ENCODE measurements at places on chromosomes 5 and 9. TPM values are rescaled to one million over a fixed set of nuclear protein-coding genes. Genes with fewer than 3 reads are reported as not detected.

GRCh38 chr9:95316794-95317118, 753 bp downstream of the FANCC start:
- DNase-seq: no peak

DNA sequence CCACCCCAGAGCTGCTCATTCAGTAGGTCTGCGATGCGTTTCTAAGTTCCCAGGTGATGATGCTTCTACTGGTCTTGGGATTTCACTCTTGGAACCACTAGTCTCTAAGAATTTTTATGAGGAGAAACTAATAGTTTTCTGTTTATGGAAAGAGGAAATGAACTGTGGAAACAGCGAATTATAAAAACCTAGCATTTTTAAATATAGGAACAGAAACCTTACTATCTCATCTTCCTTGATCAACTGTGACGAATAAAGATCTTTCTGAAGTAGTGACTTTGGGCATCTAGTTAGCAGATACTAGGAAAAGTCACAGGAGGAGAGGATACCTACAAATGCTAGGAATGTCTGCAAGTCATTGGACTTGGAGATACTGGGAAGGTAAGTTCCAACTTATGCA, 376.8 kb upstream of the RFX3 start:
- DNase-seq: no peak

- DNase-seq: no peak
Observed at GRCh38 chr9:37760416-37761161, 7.0 kb downstream of the TRMT10B start.

- DNase-seq: no peak
Observed at GRCh38 chr9:115004545-115004944, 74.2 kb upstream of the TNFSF8 start.

DNA sequence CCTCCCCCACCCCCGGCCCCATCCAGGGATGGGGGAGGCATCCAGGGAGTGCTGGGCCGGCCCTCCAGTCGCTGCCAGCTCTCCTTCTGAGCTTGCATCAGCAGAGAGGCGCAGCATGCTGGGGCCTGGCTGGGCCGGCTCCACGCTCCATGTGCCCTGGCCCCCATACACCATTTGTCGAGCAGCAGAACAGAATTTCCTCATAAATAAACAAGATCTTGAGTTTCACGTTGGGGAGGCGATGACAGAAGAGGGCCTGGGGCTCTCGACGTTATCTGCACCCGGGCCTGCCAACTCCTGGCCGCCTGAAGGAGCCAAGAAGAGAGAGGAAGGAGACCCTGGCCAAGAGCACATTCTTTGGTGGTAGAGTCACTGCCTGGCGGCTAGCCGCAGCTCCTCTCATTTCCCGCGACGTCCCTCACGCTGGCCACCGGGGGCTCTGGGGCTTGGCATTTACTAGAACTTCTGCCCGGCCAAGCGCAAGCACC, 177.0 kb downstream of the FGF18 start:
- no peak for DNase-seq

DNA sequence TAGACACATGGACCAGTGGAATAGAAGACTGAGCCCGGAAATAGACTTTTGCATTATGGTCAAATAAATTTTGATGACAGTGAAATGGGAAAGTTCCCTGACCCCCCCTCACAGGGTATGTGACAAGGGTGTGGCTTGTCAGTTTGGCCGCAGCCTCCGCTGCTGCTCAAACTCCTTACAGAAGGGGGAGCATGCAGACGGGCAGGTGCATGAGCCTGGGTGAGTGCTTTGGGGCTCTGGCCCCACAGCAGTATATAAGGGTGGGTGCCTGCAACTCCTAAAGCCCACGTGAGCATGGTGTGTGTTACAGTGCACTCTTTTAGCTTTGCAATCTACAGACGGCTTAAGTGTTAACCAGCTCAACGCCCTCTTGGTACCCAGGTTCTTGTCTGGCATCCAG, 21.9 kb upstream of the CAPSL start:
- no peak for DNase-seq

- DNase-seq: no peak
Observed at GRCh38 chr9:96051423-96051822, 175.9 kb downstream of the ERCC6L2 start.

Gene SSBP2
- total RNA-seq: 41.7 TPM

Gene PCDHGA12
- 2.8 TPM for total RNA-seq

Gene IRGM
- total RNA-seq: 1.6 TPM

Gene TRPM3
- not detected for total RNA-seq

Data from B cell (primary cell).